ENCODE measurements at places on chromosomes 5 and 9. TPM values are rescaled to one million over a fixed set of nuclear protein-coding genes. Genes with fewer than 3 reads are reported as not detected.

GRCh38 chr5:132268769-132269551 lies 11.5 kb downstream of the PDLIM4 start:
- DNase-seq: no peak

- no peak for DNase-seq
Measured at GRCh38 chr9:135811801-135812200, 95.5 kb downstream of the CAMSAP1 start.

DNA sequence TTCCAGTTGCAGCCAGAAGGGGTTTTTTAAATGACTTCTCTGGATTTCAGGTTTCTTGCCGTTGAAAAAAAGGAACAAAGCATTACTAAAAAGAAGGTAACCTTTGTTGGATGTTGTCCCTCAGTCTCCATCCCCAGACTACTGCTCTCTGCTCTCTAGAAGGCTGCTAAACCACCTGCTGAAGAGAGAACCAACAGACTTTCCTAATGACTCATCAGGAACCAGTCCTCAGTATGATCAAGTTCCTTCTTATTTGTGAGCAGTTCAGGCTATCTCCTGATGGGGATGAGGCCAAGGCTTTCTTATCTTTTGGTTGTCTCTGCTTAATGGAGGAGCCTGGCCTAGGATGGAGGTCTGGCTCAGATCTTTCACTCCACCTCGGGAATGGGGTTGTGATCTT lies 4.1 kb downstream of the KIF4B start:
- no peak for DNase-seq

DNA sequence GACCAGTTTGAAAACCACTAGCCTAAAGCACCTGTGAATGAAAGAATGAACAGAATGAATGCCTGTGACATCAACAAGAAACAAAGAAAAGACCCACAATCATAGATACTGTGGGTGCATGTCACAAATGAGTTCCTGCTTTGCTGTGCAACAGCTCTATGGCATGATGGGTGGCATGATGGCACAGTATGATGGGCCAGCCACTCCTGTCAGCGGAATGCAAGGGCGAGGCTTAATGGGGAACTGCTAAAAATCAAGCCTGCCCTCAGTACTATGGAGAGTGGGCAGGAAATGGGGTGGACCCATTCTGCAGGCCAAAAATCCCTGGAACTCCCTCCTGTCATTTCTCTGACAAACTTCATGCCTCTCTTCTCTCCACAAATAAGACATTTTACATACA lies 89.0 kb downstream of the DCP2 start:
- DNase-seq: no peak

DNA sequence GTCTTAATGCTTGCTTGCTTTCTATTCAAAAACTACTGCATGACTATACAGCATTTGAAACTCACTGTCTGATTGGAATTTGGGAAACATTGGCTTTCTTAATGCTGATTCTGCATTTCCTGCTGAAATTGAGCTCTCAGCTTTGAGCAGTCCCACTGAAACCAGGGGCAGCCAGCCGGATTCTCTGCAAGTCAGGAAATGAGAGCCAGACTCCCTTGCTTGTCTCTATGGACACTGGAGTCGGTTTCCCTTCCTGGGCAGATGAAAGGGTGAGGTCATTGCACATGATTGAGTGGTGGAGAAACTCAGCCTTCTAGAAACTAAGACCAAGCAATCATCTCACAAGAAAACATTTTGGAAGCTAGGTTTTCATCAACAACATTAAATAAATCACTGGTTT lies 119.7 kb upstream of the SPATA31C2 start:
- no peak for DNase-seq

DNA sequence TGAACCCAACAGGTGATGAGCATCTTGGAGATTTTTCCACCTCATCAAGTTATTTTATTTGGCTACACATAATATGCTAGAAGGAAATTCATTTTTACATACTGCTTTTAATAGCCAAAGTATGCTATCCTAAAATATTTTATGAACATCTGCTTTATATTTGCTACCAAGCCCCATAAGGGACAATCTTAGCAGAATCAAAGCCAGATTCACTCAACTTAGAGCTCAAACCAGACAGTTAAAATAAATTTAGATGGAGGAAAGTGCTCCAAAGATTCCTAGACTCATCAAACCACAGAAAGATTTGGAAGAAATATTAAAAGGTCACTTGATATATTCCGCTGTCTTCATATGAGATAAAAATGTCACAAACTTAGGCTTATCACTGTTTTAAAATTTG lies 637.1 kb upstream of the CCNG1 start:
- no peak for DNase-seq

DNA sequence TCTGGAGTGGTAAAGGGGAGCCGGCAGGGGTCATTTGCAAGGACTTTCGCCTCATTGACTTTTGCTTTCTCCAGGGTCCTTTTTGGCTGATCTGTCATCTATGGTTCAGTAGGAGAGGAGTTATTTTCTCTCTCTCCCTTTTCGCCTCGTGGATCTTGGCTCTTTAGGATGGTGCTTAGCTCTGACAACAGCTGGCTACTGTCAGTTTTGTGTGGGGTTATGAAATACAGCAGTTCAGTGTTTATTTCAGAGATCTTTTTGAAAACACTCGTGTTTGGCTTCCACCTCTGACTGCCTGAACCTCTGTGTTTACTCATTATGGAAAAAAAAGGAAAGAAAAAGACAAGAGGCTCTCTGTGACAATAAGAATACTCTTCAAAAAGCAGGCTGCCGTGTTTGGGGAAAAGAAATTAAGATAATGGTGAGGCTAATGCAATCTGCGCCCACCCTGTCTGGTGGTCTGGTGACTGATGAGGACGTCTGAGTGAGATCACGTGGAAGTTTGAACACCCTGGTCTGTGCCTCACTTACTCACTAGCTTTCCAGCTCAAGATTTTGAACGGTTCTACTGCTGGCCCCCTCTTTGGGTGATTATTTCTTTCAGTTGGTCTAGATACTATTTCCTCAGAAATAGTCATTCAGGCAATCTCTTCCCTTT lies 567.7 kb downstream of the CAAP1 start:
- DNase-seq: no peak

DNA sequence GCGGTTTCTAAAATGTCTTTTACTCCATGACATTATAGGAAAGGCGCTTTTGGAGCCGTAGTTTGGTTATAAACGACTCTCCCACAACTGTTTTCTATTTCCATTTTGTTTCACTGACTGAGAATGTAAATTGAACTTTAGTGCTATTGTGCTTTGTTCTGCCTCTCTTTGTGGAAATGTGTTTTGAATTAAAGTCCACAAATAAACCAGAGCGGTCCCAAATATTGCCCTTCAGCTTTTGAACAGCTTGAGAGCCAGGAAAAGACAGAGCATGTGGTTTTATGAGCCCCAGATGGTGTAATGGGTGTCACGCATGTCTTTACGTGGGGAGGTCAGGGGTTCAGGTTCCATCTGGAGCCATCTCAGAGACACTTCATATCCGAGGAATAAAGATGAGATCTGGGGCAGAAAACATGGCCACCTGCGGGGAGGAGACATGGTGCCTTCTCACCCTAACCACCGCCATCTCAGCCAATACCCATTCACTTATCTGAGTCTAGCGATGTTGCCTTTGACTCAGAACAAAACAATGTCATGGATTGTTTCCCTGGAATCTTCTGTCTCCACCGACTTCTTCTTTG lies 42.5 kb upstream of the ROR2 start:
- no peak for DNase-seq

- DNase-seq: no peak
Measured at GRCh38 chr5:44183753-44184152, 205.5 kb downstream of the FGF10 start.

- no peak for DNase-seq
Measured at GRCh38 chr9:133516961-133517350, 7.8 kb downstream of the MYMK start.

- no peak for DNase-seq
Measured at GRCh38 chr5:139895647-139896046, 100.0 kb downstream of the PSD2 start.

GRCh38 chr9:16559418-16560188 lies 310.9 kb downstream of the BNC2 start:
- no peak for DNase-seq

GRCh38 chr5:54611290-54611951 lies 93.9 kb downstream of the SNX18 start:
- DNase-seq: no peak

GRCh38 chr5:126054577-126055347 lies 368.4 kb upstream of the GRAMD2B start:
- no peak for DNase-seq

DNA sequence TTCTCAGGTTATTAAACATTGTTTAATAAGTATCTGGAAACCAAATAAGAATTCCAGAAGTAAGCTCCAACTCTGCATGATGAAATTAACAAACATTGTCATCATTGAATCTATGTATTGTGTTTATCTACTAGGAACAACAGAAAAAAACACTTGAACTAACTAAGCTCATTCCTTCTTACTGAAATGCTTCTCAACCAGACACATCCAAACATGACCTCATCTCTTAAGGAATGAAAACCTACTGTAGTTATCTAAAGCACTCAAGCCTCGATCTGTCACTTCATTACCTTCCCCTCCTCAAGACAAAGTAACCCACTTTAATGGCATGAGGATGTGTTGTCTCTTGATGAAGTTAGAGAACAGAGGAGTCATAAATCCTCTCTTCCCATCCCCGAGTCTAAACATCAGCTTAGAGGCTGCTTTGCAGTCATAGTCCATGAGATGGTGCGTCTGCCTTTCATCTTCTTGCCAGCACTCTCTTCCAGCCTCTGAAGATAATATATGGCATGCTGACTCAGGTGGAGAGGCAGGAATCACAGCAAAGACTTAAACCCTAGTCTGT lies 86.5 kb downstream of the CEMIP2 start:
- DNase-seq: no peak

DNA sequence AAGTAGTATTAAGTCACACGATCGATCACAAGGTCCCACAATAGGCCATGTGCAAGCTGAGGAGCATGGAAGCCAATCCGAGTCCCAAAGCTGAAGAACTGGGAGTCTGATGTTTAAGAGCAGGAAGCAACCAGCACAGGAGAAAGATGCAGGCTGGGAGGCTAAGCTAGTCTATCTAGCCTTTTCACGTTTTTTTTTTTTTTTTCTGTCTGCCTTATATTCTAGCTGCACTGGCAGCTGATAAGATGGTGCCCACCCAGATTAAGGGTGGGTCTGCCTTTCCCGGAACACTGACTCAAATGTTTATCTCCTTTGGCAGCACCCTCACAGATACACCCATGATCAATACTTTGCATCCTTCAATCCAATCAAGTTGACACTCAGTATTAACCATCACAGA lies 6.5 kb downstream of the PPIP5K2 start:
- DNase-seq: no peak

GRCh38 chr9:131406563-131407436 lies 12.9 kb downstream of the PRRC2B start:
- no peak for DNase-seq

DNA sequence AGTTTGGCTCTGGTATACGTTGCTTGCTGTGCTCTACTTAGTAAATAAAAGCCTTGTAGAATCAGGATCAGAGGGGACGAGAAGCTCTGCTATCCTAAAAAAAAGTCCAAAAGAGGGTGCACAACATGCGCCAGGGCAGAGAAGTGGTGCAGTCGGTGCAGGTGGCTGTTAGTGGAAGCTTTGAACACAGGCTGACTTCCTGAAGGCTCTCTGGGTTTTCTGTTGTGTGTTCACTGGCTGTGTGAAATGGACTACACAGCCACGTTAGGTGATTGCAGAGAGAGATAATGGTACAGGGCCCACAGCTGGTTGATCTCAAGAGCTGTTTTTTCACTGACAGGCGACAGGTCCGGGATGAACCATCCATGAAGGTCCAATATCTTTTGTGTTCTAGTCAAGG lies 167.4 kb downstream of the TMEM167A start:
- no peak for DNase-seq

GRCh38 chr5:7976411-7977190 lies 107.7 kb downstream of the MTRR start:
- DNase-seq: no peak

DNA sequence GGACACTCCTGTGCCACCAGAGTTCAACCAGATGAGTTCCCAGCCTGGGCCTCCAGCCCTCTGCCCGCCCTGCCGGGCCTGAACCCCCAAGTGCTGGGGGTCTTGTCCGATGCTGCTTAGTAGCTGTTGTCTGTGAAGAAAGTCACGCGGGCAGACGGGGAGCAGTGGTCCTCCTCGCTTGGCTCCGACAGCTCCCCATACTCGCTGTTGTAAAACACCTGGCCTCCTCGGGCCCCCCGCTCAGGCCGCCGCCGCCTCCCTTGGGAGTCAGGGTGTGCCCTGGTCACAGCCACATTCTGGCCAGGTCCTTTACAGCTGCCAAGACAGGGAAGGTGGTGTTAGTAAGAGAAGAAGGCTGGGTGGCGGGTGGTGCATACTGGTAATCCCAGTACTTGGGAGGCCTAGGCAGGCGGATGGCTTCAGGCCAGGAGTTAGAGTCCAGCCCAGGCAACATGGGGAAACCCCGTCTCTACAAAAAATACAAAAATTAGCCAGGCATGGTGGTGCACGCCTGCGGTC lies 11.8 kb upstream of the SCGB3A1 start:
- DNase-seq: peak; percentile 69

- DNase-seq: peak; percentile 67
Measured at GRCh38 chr9:93319301-93319991, 132.0 kb upstream of the FAM120A start.

- DNase-seq: no peak
Measured at GRCh38 chr5:142722896-142723295, 37.0 kb upstream of the FGF1 start.

GRCh38 chr5:101664071-101664791 lies 631.9 kb downstream of the SLCO4C1 start:
- DNase-seq: no peak

DNA sequence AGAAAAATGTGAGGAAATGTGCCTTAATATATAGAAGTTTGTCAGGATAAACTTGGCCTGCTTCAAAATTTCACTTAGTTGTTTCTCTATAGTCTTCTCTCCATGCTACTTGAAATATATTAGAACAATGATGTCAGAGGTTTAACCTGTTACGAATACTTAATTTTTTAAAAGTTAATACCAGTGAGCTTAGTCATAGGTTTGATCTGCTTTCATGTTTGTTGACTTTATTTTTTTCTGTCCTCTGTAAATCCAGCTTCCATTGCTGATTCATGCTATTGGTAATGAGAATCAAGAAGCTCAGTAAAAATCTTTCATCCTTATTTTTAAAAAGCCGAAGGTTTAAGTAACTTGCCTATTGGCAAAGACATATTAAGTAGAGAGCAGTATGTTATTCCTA lies 27.9 kb downstream of the BDP1 start:
- no peak for DNase-seq

RAB3C gene
- total RNA-seq: 11.7 TPM

PCDHGA6 gene
- total RNA-seq: 6.6 TPM

PFN3 gene
- not detected for total RNA-seq

TSSK1B gene
- not detected for total RNA-seq

FOXD4L3 gene
- total RNA-seq: not detected

REEP2 gene
- 12.5 TPM for total RNA-seq

Measured in posterior vena cava (tissue), 2 donors.